ENCODE measurements at places on chromosomes 2 and 18.
A peak's percentile ranks its signal among the peaks of the same experiment; 100 is the strongest.

DNA sequence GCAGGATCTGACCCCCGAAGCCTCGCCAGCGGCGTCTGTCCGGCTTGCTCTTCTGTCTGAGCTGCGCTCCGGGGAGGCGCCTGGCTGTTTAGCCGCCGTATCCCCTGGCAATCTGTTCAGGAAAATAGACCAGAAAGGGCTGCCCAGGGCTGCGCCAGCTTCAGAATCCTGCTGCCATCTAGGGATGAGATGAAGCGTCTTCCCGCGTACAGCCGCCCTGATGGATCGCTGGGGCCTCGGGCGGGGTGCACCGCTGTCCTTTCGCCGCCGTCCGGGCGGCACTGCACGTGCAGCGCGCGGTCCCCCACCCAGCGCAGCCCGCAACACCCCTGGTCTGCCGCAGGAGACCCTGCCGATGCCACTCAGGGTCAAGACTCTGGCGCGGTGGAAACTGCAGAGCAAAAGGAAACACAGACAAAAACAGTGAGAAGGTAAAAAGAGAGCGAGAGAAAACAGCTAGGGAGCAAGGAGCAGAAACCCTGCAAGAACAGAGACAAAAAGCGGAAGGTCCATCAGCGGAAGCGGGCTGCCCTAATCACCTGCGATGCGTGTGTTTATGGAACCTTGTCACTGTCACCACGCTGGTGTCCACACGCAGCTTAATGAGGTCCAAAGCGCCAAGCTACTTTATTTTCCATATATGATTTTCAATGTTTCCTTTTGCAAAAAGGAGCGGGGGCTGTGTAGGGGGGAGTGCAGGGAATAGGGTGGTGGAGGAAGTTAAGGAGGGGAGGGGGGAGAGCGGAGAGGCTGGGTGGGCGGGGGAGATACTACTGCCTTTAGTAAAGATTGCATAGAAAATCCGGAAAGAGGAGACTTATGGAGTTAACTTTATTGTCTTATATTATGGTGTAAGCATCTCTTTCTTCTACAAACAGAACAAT lies 2113.3 kb upstream of the PIK3C3 start:
- DNase-seq, result no peak

DNA sequence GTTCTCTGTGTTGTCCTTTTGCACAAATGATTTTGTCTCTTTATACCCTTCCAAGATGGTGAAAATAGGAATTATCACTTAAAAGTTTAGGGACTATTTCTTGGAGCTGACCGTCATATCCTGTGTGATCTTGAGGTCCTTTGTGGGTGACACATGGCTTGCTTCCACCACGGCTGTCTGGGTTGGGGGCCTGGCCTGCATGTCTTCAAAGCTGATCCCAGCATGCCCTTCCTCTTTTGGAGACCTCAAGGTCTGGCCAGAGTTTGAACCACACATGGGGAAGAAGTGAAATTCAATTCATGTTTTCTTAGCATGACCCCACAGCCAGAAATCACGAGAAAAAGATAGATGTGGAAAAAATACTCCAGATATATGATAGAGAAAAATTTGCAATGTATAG lies 14.0 kb downstream of the SFTPB start:
- DNase-seq, result no peak

DNA sequence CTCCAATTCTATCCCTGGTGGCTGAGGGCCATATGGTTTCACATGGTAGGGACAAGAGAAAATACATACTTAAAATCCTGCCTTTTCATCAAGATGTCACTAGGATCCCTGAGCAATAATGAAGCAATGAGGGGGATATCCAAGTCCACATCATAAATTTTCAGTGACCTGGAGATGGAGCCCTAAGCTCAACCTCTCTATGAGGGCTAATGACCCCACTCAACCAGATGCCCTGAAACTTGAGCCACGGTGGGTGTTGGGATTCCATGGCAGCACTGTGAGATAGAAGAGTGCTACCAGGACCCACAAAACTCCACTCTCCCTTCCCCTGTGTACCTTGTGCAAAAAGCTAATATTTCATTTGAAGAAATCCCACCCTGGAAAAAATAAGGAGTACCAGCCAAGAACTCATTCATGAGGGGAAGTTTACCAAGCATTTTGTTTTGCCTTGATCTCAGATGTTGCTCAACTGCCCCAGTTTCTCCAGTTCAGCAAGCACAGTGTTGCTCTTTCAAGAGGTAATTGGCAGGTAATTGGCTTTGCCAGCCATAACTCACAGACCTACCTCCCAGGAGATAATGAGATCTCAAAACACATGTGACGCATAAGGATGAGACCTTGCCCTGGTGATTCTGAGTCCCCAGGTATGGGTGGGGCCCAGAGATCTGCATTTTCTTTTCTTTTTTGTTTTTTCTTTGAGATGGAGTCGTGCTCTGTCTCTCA lies 51.0 kb upstream of the TTC39C start:
- no peak for DNase-seq

GRCh38 chr2:201939453-201939941 lies 94.2 kb upstream of the FZD7 start:
- no peak for DNase-seq

GRCh38 chr18:6021306-6022073 lies 126.2 kb upstream of the TMEM200C start:
- DNase-seq, result no peak

GRCh38 chr2:216583147-216583546 lies 50.1 kb upstream of the IGFBP2 start:
- DNase-seq, result no peak

GRCh38 chr2:133139847-133140533 lies 428.3 kb downstream of the NCKAP5 start:
- no peak for DNase-seq

- DNase-seq, result peak; percentile 74
These were observed at the start of gene NFATC1 for GRCh38 chr18:79395761-79396404. TSS of gene NFATC1 (plus strand) at chr18:79395930. CDS start at chr18:79396225, 295 bp downstream.

DNA sequence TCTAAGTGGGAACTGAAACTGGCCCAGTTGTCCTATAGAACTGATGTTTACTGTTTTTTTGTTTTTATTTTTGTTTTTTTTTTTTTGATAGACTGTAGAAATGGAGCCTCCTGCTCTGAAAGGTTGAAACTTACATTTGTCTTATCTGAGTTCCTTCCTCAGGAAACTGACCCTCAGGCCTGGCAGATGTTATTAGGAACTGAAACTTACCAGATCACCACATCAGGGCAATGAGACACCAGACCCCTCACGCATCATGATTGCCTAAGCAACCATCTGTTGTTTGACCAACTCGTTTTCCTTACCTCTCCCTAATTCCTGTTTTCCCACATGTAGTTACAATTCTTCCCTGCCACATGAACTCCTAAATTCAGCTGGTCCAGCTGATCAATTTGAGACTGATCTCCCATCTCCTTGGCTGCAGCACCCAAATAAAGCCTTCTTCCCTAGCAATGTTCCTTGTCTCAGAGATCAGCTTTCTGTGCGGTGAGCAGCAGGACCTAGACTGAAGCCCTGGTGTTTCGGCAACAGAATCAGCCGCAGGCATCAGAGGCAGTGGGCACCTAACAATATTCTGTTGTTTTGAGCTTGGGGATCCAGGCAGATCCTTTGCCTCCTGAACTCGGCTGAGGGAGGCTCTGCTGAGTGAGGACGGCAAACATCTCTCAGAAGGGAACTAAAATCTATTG lies 96.8 kb downstream of the MSH2 start:
- no peak for DNase-seq

DNA sequence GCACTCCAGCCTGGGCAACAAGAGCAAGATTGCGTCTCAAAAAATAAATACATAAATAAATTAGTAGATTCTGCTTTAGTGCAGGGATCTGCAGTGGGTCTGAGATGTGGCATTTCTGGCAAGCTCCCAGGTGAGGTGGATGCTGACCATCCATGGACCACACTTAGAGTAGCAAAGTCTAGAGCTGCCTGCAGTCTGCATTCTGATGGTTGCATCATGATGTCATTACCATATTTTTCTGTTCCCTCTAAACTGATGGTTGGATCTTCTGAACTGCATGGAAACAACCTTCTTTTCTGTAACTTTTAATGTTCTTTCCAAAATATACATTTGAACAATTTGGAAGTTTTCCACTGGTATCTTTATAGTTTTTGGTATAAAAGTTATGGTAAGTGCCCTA lies 42.9 kb downstream of the MYL12B start:
- DNase-seq, result no peak
